ENCODE measurements at places on chromosomes 2 and 18.

DNA sequence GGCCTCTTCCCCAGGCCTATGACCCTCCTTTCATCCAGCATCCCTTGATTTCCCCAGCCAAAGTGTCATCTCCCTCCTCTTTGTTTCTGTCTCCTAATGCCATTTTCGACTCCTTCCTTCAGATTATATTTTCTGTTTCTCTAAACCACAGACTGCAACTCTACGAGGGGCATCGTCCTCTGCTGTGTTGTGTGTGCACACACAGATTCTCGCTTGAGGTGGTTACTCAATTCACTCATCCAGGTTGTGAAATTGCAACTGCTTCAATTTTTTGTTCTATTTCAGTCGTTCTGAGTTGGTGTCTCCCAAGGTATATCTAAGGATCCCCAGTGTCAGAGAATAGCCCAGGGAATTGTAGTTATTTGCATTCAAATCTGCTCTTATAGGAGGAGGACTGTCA lies 113.5 kb upstream of the NDUFV2 start:
- DNase-seq: no peak

DNA sequence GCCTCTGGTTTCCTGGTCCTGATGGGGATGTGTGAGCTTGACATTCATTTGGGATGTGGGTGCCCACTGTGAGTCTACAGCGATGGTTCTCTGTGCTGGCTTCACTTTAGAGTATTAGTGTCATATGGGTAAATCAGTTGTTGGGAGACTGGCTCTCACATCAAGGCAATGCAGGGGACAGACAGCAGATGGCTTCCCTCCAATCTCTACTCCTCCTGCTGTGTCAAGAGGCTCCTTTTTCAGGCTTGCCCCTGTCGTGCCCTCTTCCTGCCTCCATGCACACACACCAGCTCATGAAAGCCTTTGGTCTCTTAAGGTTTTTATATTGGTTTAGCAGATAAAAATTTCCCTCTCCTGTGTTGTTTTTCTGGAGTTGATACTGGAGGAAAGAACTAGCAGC lies 315.6 kb downstream of the RDH14 start:
- DNase-seq: no peak

- no peak for DNase-seq
Observed at GRCh38 chr2:239756790-239757760, 268.1 kb downstream of the NDUFA10 start.

DNA sequence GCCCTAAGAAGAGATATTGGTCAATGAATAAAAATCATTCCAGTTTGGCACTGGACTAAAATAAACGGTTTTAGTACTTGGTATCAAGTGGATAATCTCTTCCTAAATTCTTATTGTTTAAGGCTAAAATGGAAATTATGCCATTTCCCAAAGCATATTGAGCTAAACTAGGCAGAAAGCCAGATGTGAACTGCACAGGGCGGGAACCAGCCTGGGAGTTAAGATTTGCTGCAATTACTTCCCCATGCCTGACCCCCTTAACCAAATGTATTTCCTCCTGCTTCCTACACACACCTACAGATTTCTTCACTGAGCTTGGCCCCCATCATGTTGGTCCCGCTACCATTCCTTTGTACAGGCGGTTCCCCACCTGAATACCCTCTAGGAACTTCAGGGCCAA lies 12.2 kb downstream of the ZBTB7C start:
- no peak for DNase-seq

- no peak for DNase-seq
Observed at GRCh38 chr2:41912337-41912736, 135.5 kb upstream of the PKDCC start.

DNA sequence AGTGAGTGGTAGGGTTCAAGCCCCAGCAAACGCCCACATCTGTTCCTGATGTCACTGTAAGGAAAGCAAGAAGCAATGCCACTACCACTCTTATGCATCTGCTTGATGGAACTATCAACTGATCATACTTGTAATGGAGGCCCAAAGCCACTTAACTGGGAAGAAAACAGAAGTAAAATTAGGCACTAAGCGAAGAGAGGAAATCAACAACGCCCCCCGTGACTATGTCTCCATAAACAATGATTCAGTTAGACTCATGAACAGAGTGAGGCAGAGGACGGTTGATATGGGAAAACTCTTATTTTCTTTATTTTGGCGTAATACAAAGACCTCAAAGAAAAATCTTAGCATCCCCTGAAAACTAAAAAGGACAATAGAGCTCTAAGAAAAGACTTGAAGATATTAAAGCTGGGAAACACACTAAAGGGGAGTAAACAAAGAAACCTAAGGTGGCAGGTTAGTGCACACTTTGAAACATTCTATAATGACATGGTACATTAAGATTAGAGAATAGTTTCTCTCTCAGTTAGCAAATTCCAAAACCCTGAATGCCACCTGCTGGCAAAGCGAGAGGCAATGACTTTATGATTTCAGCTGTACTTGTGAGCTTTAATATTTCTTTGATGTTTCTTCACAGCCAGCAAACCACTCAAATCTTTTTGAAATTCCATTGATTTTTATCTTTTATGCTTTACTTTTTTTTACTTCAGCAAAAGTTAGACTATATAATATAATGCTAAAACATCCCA lies 86.5 kb downstream of the LRP2 start:
- no peak for DNase-seq

- DNase-seq: no peak
Observed at GRCh38 chr2:101305492-101306078, 2.9 kb downstream of the RNF149 start.

- no peak for DNase-seq
Observed at GRCh38 chr2:70753902-70754301, 14.1 kb downstream of the ADD2 start.

DNA sequence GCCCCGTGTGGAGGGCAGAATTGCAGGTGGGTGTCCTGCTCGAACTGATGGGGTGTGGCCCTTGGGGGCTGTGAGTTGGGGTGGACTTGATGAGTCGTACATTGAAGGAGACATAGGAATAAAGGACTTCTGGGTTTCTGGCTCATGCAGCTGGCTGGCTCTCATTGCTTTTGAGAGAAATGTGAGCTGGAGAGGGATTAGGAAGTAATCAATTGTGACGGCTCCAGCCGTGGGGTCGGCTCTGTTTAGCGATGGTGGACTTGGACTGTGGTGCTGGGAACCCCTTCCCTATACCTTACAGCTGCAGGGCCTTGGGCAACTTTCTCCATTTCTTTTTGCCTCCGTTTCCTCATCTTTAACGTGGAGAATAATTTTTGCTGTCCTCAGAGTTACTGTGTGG lies 9.2 kb downstream of the IMPA2 start:
- no peak for DNase-seq

DNA sequence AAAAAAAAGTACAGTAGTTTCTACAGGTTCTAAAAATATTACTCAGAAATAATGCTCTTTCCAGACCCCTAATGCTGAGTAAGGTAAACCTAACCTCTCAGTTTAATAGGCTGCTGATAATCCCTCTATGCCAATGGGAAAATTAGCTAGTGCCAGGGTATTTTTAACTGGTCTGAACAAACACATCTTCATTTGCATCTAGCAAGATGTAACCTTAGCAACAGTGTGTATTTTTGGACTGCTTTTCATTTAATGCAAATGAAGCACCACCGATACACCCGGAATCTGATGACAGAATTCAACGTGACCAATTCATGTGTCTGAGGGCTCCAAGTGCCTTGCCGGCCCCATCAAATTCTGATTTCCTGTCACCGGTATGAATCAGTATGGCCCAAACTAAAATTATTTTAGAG lies 47.4 kb upstream of the CYRIA start:
- DNase-seq: no peak

- DNase-seq: peak; percentile 36
Observed at GRCh38 chr2:162261032-162261945, 18.0 kb upstream of the FAP start.

DNA sequence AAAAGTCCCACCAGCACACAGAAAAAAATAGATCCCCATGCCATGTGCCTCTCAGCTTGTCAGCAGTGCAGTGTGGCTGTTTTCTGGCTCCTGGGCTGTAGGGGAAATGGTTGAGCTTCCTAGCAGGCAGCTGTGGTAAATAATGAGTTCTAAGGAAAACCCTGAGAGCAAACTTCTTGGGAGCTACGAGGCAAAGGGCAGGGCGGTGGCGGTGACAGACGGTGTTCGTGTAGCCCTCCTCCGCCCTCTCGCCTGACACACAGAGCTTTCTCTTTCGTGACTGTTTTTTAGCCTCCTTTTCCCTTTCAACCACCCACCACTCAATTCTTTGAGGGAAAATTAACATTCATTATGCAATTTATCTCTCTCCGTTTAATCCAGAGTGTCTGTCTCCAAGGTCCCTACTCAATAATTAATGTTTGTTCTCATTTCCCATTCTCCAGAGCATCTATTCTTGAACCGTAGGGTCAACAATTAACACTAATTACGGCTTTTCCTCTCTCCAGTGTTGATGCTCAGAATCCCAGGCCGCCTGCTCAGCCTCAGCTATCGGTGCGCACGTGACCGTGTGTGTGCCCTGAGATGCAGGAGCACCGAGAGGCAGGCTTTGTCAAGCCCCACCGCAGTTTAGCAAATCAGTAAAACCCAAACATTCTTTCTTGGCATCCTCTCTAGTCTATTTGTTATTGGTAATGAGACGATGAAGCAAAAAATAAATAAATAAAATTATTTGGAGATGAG lies 50.1 kb downstream of the KIAA2012 start:
- DNase-seq: peak; percentile 24

DNA sequence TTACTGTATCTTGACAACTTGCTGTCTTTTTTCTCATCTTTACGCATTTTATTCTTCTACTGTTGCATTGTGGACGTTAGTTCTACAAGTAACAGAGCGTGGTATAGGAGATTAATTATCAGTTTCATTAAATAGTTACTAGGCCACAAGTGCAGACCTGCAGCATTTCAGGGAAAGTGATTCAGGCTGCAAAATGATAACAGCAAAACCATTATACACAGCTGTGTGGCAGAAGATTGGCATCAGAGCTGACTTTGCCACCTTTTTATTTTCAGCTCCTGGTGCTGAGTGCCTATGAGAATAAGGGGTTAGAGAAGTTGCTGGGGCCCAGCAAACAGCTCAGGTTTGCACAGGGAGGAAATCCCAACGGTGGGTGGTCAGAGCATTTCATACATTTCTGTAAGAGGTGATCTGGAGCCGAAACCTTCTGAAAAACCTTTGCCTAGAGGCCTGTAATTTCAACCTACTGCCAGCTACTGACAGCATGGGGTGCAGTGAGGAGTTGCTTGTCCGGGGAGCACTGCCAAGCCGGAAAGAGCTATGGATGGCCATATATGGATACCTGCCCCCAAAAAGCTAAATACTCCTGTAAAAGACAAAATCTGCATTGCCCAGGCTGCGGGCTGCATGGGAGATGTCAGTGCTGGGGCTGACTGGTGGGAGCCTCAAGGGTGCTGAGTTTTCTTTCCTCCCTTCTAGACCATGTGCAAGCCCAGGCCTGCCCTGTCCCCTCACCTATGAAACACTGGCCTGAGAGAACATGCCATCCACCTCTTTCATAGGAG lies 2.7 kb upstream of the CCBE1 start:
- DNase-seq: no peak

GRCh38 chr2:85428343-85428881 lies 9.9 kb downstream of the SH2D6 start:
- DNase-seq: no peak

DNA sequence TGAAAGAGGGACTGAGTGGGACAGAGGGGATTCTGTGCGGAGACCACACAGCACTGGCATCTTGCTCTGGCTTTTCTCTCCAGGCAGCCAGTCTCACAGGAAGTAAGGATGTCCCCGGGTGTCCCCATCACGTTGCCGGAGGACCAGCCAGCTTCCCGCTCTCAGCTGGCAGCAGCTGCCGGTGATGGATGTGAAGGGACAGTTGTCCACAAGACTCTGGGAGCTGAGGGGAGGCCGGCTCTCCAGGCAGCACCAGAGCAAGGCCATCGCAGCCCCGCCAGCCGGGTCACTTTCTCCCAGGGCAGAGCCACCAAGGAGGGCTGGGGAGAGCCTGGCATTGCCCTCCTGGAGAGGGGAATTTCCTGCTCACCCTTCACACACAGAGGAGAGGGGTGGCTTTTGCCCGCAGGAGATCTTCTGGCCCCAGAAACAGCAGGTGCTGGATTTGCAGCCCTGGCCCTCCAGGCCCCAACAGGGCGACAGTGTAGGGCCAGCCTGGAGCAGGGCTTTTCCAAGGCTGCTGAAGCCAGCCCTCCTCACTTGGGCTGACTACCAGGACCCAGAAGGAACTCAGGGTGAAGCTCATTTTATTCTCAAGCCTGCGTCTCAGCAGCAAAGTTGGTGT lies 24.0 kb upstream of the B3GNT7 start:
- DNase-seq: no peak

- peak; percentile 85 for DNase-seq
Observed at GRCh38 chr2:96801005-96801785, 14.9 kb upstream of the CNNM3 start.

DNA sequence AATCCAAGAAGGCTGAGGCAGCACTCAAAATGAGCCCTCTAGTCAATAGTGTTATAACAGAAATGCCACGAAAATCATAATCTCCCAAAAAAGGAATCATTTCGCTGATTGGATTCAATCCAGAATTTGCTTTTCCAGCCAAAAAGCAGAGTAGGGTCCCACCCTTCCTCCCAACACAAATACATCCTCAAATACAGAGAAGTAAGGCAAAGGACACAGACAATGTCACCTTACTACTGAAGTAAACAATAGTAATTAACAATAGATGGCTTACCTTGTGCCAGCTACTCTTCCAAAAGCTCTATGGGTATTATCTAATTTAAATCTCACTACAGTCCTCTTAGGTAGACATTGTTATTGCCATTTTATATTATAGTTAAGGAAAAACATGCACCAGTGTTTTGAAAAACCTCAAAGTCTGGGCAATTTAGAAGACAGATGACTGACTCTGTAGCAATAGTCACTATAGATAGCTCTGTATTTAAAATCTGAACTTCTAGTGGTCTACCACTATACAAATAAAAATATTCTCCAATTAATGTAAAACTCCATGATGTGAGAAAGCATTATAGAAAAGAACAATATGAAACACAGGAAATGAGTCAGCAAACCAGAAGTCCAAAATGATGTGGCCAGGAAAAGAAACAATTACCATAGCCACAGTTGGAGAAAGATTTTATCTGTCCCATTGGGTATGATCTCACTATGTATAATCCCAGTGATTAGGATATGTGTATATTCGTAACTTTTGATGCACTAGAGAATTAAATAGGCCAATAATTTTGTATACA lies 305.0 kb upstream of the ERBB4 start:
- no peak for DNase-seq

GRCh38 chr18:8350628-8351027 lies 258.6 kb upstream of the RAB12 start:
- no peak for DNase-seq

- no peak for DNase-seq
Observed at GRCh38 chr2:153388246-153388645, 90.3 kb downstream of the RPRM start.

All from left colon (tissue), 2 donors.